ENCODE measurements at places on chromosomes 1 and 21.

GRCh38 chr1:167166690-167167075, 54.0 kb upstream of the POU2F1 start:
- no peak for DNase-seq

DNA sequence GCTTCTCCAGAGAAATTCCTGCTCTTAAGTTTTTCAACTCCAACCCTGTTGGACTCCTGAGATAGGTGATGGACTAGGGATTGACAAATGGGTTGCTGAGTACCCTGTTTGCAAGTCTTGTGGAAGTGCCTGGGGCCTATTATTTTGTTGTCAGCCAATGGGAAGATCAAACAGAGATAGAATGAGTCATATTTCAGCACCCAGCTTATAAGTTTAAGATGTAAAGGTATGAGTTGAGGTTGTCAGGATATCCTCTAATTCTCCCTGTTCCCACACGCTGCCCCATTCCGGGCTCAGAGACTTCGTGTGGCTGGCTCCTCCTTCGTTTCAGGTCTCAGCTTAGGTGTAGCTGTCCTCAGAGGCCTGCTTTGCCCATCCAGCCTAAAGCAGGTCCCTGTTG, 91.8 kb downstream of the CENPF start:
- peak; percentile 51 for DNase-seq

DNA sequence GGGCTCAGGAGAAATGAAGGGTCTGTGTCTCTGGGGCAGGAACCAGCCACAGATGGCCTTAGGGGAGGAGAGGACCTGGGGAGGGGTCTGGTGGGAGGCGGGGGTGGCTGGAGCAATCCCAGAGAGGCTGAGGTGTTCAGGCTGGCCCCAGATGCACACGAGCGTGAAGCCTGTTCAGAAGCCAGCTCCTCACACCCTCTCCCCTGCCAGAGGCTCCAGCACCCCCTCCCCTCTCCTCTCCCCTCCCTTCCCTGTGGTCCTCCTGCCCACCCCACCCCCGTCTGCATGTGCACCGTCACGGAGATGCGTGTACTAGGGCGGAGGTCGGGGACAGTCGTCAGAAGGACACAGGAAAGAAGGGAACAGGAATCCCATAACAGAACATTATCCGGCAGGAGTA, 115.0 kb upstream of the COL6A1 start:
- no peak for DNase-seq

- DNase-seq, result no peak
Observed at GRCh38 chr1:220195701-220196100, 76.6 kb downstream of the RAB3GAP2 start.

DNA sequence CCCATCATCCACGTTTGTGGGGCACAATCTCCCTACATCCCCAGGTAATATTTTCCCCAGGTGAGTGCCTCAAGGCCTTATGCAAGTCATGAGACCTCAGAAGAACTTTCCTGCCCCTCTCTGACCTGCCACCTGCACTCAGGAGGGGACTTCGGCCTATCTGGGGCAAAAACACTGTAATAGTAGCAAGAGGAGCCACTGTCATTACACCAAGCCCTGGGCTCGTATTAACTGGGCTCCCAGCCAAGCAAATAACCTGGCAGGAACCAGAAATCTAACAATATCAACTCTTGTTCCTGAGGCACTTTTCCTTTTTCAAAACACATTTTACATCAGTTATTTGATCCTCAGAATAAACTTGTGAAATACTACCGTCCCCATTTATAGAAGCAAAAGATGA, 30.9 kb downstream of the LAMB3 start:
- DNase-seq, result no peak

DNA sequence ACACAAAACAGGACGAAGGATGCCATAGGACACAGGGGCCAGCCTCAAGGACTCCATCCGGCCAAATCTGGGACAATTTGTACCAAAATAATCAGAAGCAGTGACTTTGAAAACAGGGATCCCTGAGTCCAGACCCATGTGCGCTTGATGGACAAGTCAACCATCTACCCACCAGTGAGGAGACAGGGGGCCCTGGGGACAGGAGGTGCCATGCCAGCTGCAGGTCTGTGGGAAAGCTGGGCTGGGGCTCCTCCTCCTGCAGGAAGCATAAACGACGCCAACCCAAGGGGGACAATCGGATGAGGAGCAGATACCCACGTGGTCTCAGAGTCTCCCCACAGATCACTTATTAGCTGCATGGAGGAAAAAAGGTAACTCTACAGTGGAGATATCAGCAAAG, 50.6 kb downstream of the NPHP4 start:
- DNase-seq, result no peak

DNA sequence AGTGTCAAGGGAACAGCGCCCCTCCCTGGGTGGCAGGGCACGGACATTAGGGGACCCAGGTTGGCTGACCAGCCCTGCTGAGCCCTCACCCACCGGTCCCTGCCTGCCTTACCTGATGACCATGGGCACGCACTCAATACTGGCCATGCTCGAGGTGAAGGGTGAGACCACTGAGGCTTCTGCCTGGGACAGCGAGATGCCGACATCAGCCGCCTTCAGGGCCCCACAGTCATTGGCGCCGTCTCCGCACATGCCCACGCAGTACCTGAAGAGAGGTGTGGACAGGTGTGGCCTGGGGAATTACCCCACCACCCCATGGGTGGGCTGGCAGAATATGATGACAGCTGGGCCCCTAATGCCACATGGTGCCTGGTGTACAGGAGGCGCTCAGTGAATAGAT, 7.8 kb upstream of the MFAP2 start:
- no peak for DNase-seq

DNA sequence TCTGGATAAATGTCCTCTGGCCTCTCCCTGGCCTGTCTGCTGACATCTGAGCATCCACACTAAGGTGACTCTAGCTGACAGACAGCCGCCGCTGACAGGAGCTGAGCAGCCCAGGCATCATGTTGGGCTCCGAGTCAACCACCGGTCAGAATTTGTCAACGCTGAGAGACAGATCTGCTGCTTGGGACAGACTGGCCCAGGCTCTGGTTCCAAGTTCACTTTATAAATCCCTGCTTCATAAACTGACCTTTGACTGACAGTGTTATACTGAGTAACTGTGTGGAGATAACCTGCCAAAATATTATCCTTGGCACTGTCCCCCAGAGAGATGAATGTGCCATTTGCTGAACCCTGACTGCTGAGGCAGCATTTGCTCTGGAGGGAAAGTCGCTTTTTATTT, 616.7 kb downstream of the NPHP4 start:
- DNase-seq, result no peak

GRCh38 chr1:36855699-36856494, 178.4 kb downstream of the GRIK3 start:
- no peak for DNase-seq

GRCh38 chr1:231638647-231639046, 12.1 kb downstream of the DISC1 start:
- no peak for DNase-seq

DNA sequence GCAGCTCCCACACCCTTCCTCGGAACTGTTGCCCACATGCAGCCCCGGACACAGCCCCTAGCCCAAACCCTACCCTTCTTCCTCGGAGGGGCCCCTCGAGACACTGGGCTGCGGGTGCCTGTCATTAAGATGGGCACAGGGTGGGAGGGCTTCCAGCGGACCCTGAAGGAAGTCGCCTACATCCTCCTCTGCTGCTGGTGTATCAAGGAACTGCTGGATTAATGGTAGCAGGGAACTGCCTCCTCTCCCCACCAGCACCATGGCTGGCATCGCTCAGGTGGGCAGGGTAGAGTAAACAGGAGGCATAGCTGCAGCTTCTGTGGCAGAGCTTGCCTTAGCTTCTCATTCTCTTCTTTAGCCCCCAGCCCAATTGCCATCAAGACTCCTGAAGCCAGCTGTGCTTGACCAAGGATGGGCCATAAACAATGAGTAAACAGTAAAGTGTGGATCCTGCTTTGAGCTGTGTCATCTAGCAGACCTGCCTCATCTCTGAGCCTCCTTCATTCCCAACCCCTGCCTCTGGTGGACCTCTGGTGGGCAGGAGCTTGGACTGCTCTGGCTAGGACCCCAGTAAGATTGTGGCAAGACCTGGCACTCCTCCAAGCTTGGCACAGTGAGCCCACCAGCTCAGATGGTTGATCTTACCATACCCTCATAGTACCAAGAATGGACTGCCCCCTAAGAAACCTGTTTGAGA, at the start of gene LENEP:
TSS of gene LENEP (plus strand) at position 15 of the 697 bp plus-strand sequence. CDS start at position 37, 22 bp downstream.
- DNase-seq, result no peak

DNA sequence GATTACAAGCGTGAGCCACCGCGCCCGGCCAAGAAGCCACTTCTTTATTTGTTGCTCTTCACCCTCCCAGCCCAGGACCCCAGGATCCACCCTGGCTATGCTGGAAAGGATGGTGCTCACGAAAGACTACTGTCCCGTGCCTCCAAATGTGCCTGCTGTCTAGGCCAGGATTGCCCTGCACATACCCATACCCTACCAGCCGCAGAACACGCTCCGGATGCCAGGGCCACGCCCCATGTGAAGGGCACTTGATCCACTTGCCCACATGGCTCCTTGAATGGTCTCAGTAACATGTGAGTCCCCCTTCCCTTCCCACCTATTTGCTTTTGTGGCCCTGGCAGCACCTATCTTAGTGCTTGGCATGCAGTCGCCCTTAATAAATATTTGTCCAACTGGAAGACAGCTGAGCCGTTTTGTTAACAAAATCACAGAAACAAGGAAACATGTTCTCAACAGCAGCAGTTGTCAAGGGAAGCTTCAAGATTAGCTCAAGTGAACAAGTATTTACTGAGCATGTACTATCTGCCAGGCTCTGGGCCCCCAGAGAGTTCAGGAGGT, 13.8 kb upstream of the UBXN10 start:
- DNase-seq, result no peak

- no peak for DNase-seq
Observed at GRCh38 chr1:175399795-175400194, 207.2 kb upstream of the KIAA0040 start.

DNA sequence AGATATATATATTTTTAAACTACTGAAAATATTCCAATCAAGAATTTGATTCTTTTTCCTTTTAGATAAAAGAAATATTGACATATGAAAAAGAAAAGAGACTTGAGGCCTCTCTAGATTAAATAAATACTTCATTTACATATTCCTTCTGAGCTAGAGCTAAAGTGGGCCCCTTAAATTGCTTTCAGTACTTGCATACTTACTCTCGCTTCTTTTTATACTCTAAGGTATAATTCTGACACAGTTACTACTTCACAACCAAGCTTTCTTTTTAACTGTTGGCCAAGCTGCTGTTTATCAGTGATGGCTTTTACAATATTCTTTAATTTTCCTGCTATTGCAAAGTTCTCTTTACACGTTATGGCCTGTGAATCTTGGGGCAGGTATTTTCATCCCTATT, 24.6 kb downstream of the EXTL2 start:
- DNase-seq, result no peak

- no peak for DNase-seq
Observed at GRCh38 chr1:66296951-66297350, 237.0 kb upstream of the SGIP1 start.

- DNase-seq, result no peak
Observed at GRCh38 chr1:29497395-29498125, 261.2 kb downstream of the PTPRU start.

- no peak for DNase-seq
Observed at GRCh38 chr1:177884479-177885021, 85.3 kb downstream of the SEC16B start.

DNA sequence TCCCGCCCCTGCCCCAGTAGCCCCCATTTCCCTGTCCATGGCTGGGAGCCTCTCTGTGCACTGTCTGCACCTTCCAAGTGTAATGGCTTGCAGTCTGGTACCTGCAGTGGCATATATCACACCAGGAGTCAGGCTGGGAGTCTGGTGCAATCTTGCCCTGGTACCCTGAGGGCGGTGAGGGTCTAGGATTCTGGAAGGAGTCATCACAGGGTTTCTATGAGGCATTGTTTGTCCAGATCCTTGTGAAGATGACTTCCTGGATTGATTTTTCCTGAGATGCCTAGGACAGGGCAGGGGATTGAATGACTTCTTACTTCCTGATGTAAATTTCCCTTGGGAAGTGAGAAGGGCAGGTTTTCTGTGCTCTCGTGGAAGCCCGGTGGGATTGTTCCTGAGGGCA, 5.9 kb upstream of the PKP1 start:
- no peak for DNase-seq

GRCh38 chr1:228902781-228903433, 167.6 kb downstream of the RHOU start:
- peak; percentile 21 for DNase-seq

DNA sequence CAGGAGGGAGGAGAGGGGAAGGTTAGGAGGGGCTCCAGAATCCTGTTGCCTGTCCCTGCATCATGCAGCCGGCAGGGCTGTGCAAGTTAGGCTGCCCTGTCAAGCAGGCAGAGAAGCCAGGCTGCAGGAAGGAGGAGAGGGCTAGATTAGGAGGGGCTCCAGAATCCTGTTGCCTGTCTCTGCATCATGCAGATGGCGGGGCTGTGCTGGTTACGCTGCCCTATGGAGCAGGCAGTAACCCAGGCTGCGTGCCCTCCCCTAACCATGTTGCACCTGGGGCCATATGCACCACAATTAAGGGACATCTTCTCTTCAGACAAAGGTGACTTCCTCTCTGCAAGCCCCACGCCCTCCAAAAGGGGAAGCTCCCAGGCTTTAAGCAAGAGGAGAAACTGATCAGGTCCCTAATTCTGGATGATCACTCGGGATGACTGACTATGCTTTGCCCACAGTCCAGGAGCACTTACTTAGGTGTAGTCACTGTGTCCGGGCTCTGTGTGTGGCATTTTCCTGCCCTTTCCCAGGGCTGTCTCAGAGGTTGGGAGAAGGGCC, 457.4 kb downstream of the SETD4 start:
- DNase-seq, result no peak

DNA sequence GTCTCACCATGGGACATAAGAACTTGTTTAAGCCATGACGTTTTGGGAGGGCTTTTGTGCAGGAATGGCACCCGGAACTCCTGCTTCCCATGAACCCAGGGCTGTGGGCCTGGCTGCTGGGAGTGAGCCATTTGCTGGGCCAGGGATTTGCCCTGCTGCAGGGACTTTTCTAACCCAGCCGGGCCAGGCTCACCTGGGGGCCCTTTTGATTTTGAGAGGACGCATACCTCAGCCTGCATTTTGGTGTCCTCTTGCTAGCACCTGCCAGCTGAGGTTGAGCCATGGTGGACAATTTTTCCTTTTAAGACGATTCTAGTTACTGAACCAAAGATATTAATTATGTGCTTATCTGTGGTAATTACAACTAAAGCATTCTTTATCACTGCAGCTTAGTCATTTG, 28.9 kb downstream of the GALNT2 start:
- no peak for DNase-seq
